ENCODE measurements at places on chromosomes 6 and 20.

DNA sequence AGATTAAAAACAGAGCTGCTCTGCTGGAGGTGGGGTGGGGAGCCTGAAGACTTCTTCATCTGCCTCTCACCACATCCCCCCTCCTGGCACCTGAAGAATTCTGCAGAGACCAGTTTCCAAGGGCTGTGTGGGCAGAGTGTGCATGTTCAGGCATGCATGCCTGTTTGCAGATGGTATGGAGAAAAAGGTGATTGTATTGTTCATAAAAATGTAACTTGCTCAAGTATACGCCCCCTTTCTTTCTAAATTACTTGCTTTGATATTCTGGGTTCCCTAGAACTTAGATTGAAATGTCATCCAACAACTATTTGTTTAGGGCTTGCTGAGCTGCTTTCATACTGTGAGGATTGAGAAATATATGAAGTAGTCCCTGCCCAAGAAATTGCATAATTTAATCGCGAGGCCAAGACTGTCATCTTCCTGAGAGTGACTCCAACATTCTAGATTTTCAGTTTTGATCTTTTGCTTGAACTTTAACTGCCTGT is 83.6 kb downstream of the LCA5 start:
- no peak for DNase-seq

DNA sequence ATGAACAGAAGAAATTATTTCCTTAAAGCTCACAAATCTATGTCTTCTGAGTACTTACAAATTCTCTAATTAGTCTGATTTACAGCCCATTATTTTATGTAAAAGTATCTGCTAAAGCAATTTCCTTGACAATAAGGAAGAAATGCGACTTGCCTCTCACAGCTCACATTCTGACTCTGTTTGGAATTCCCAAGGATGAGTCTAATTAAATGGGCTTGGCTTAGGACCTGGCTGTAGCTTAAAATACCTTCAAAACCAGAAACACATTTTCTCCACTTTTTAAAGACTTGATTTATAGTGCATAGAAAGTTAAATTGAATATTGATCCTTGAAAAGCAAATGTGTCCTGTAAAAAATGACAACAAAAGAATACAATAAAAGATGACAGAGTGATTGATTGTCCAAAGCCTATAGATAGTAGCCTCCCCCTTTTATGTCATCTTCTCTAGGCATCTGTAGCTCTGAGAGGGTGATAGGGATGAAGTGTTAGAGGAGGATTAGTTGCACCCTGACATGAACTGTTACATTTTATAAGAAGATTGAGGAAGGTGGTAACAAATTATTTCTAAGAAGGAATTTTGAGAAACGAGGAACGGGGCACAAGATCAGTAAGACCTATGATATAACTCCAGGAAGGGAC is 118.9 kb downstream of the MACROD2 start:
- no peak for DNase-seq

- DNase-seq = no peak
These were observed 342.6 kb downstream of the NRN1 start for GRCh38 chr6:5664149-5664548.

- no peak for DNase-seq
These were observed 11.2 kb upstream of the SERPINB9 start for GRCh38 chr6:2914318-2914660.

DNA sequence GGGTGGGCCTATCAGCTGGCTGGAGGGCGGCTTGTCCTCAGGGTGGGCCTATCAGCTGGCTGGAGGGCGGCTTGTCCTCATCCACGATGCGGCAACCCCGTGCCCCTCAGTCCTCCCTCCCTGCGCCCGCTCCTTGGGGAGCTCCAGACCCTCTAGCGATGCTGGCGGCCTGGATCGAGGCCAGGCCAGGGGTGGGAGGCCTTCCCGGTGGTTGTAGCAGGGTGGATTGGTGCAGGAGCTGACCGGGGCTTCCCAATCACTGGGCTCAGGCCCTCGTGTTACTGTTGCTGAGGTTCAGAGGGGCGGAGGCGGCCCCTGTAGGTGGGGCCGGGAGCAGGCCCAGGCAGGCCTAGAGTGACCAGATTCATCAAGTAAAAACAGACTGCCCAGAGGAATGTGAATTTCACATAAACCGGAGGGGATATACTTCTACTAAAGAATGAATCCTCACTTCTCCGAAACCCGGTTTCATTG is 8.8 kb downstream of the SLC17A9 start:
- DNase-seq = no peak

- no peak for DNase-seq
These were observed 19.6 kb downstream of the SLC22A2 start for GRCh38 chr6:160238761-160239751.

GRCh38 chr6:20481281-20481680 is 53.0 kb upstream of the CDKAL1 start:
- DNase-seq = no peak

DNA sequence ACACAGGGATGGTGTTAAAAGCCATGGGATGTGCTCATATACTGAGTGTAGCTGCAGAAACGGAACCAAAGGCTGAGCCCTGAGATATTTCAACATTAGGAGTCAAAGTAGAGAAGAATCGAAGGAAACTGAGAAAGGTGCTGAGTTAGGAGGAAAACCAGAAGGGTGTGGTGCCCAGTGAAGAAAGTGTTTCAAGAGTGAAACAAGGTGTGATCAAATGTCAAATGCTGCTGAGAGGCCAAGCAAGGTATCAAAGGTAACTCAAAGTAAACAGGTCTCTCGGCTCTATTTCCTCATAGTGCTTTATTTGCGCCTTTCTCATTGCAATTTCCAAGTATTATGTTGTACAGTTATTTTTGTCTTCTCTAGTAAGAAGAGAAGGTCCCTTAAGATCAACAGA is 94.1 kb downstream of the PRDM1 start:
- DNase-seq = no peak

- DNase-seq = no peak
These were observed 142.3 kb upstream of the CARMIL1 start for GRCh38 chr6:25136854-25137253.

DNA sequence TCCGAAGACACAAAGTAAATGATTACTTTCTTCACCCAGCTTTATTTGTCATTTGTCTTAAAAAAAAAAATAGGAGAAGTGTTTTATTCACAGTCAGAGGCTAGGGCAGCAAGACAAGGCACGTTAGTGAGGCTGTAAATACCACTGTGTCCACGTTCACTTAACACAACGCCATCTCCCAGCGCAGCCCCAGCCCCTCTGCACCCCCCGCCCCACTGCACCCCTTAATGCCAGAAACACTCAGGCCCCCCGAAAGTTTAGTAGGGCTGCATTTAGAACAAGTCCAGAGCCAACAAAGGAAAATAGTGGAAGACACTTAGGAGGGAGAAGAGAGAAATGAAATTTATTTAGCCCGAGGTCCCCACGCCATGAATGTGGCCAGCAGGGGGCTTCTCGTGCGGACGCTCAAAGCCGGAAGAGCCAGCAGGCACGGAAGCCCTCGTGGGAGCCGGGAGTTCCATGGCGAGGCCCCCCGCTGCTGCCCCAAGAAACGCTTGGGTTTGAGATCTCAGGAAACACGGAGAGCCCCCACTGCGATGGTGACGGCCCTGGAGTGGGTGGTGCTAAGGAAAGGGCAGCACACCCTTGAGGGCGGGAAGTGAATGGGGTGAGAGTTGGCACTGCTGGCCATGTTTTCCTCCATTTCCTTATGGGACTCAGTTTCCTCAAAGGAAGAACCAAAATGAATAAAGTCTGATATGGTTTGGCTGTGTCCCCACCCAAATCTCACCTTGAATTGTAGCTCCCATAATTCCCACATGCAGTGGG is 50.2 kb downstream of the IYD start:
- peak; percentile 34 for DNase-seq

DNA sequence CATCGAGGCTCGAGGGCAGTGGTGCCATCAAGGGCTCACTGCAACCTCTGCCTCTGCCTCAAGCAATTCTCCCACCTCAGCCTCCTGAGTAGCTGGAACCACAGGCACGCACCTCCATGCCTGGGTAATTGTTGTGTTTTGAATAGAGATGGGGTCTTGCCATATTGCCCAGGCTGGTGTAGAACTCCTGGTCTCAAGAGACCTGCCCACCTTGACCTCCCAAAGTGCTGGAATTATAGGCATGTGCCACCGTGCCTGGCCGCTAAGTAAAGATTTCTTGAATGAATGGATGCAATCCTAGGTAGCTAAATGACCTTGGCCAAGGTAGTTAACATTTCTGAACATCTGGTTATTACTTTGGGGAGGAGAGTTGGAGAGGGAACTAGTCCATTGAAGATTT is 7.4 kb downstream of the SCAF8 start:
- DNase-seq = no peak

DNA sequence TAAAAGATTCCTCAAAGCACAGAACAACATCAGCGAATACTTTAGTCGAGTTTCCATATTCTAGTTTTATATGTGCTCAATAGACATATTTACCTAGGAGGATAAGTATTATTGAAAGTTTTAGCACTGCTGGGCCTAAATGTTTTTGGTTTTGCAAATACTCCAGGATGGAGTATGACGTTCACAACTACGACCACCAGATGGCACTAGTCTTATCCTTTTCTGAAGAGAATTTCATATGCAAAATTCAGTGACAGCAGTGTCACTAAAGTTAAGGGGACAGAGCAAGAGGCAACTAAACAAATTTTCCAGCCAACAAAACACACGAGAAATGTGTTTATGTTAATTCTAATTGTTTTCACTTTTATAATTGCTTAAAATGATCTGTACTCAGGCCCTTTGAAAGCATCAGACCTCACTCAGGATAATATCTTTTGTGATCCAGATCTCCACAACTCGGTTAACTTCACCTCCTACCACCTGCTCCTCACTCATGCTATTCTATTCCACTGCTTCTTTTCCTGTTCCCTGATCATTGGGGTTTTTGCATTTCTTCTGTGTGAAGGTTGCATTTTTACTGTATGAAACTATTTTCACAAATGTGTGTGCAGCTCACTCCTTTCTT is 220.8 kb downstream of the TRDN start:
- DNase-seq = no peak

DNA sequence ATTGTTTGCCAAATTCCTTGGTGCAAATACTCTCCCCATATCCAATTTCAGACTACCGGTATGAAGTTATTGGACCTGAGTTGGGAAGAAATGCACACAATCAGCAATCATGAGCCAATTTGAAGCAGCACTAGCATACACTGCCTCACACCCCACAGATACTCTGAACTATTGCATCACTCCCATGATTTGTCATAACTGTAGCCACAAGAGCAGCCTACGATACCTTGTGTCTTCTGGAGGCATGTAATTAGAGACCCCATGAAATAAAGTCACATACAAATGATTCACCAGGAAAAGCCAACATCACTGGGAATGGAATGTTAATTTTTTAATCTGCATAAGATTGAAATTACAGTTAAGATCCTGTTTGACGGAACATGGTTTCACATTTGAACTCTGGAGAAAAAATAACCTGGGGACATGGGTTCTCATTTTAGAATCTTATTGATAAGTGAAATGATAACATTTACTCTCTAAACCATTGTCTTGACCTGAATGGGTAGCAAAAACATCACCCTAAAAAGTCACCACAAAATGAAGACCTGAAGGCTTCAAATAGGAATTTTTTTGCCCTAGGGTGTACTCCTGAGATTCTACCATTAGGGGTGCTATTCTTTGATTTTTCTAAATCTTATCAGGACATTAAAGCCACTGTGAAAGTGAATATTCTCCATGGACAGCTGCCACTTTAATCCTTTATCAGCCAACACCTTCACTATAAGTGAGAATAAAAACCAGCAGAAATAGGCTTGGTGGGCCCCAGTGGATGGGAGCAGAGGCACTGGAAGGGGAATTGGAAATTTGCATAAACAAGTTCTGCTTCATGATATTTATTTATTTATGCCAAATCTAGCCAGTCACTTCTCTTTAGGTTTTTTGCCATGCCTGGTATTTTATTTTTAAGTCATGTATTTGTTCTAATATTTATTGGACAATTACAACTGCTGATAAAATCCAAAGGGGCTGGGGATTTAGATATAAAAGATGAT is 34.5 kb upstream of the HBS1L start:
- DNase-seq = no peak

DNA sequence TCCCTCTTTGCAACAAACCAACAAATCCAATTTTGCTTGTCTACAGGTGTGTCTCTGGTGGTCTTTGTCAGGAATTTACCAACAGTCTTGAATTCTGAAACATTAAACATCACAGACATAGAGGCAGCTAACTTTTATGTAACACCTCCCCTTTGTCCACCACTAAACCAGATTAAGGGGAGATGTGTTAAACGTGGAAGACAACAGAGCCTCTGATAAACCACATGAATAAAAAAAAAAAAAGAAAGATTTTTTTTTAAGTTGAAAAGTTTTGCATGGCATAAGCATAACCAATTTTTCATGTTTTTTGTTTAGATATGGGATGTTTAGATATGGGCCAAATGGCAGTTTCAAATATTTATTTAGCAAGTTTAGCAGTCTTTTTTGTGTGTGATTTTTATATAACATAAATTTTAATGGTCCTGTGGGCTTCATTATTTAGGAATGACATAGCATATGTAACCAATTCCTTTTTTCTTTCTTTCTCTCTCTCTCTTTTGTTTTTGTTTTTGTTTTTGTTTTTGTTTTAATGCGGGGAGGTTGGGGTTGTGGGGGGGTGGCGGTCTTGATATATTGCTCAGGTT is 60.7 kb upstream of the BTN3A2 start:
- no peak for DNase-seq

DNA sequence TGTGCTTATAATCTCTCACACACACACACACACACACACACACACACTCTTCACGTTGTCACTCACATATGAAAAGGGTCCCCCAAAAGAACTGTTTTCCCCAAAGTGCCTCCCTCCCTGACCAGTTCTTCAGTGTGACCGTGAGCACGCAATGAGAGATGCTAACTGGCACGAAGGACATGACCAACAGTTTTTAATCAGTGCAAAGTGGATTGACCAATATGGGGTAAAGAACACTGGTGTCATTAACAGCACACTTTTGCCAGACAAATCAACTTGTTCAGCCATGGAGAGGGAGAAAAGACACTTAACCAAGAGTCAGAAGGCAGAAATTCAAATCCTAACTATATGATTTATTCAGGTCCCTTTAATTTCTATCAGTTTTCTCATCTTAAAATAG is 15.0 kb downstream of the EXOC2 start:
- DNase-seq = no peak

- DNase-seq = no peak
These were observed 41.0 kb upstream of the GCNT2 start for GRCh38 chr6:10479939-10480700.
